OCI-M1 (cell line): ENCODE measurements at places on chromosomes 7 and 10.

GRCh38 chr10:100645613-100646392 is 99.6 kb upstream of the PAX2 start:
- no peak for DNase-seq

- no peak for DNase-seq
These were observed 94.9 kb downstream of the NPSR1 start for GRCh38 chr7:34752929-34753328.

GRCh38 chr10:69416695-69417094 is at the start of gene TACR2:
Gene TACR2, minus strand, starts transcription at chr10:69416918. Its CDS starts 595 bp downstream, at chr10:69416323.
- no peak for DNase-seq

- no peak for DNase-seq
These were observed 50.7 kb downstream of the PDGFA start for GRCh38 chr7:468681-469562.

- no peak for DNase-seq
These were observed 14.1 kb upstream of the MYPN start for GRCh38 chr10:68095153-68095552.

- DNase-seq: no peak
These were observed 22.3 kb upstream of the XPNPEP1 start for GRCh38 chr10:109945473-109946177.

GRCh38 chr7:138286846-138287245 is 173.2 kb upstream of the TRIM24 start:
- DNase-seq: no peak

DNA sequence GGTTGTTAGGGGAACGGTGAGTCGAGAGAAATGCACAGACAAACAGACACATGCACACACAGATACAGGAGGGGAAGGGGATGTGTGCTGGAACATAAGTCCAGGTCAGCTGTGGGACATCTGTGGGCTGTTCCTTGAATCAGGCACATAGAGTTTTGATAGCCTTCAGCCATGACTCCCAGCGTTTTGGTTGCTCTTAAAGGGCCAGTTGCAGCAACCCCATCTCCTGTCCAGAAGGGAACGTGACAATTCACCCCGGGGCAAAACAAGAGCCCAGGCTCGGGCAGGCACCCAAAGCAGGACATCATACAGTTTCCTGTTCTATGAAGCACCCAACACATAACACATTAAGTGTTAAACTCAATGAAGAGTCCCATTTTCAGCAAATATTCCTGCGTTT is 9.6 kb downstream of the INSYN2A start:
- DNase-seq: no peak

- no peak for DNase-seq
These were observed 66.2 kb downstream of the VPS41 start for GRCh38 chr7:38842746-38843145.

DNA sequence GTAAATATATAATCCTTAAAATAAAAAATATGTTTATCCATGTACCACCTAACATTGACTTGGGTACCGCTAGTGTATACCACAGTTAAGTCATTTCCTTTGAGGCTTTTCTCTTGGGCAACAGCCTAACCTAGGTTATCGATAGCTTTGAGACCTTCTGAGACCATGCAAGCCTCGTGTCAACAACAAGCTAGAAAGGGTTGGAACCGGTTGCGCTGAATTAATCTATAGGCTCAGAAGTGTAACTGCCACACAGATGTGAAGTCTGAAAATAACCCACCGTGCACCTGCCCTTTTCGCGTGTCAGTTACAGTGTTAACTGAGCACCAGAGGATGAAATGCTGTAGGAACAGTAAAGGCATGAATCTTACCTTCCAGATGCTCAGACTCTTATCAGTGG is 59.8 kb downstream of the ARID5B start:
- DNase-seq: no peak

- DNase-seq: no peak
These were observed 2.2 kb downstream of the MRPS17 start for GRCh38 chr7:55953707-55954475.

DNA sequence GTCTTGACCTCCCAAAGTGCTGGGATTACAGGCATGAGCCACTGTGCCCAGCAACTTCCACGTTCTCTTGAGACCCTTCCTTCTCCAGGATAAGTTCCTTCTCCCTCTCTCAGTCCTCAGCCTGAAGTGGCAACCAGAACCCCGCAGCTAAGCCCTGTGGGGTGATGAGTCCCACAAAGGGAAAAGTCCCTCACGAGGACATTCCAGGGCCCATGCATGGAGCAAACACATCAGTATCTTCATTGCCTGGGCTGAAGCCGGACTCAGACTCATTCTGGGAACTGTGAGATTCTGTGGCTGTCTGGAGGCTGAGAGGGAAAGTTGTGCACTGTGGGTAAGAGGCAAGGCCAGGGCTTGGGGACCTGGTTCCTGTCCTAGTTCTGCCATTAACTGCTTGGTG is 622.9 kb downstream of the GALNT17 start:
- DNase-seq: no peak

GRCh38 chr7:133668296-133669060 is 415.6 kb downstream of the EXOC4 start:
- DNase-seq: no peak

DNA sequence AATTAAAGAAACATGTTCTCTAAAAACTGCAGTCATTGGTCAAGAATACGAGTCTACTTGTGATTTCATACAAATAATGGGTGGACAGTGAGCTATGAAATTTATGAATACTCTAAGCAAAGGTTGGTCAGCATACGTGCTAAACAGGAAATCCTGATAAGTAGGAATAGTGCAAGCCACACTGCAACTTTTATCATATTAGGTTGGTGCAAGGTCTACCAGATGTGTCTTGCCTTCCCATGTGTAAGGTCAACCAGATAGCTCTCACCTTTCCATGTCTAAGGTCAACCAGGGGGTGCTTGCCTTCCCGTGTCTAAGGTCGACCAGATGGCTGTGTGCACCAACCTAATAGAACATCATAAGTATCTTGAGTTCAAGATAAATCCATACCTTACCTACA is 2.0 kb upstream of the ITGB1 start:
- DNase-seq: peak; percentile 70

DNA sequence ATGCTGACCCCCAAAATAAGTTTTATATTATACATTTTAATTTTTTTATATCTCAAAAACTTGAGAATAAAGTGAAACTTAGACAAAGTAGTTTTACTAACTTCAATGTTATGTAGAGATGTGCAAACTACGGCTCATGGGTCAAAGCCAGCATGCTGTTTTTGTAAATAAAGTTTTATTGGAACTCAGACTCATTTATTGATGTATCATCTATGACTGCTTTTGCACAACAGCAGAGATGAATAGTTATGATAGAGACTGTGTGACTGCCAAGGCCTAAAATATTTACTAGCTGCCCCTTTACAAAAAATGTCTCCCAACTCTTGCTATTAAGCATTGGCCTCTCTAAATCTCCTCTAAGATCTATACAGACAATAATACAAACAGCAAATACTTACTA is 12.4 kb downstream of the MTPN start:
- peak; percentile 15 for DNase-seq

- DNase-seq: no peak
These were observed 351.9 kb downstream of the CXCL12 start for GRCh38 chr10:44033008-44033407.

- DNase-seq: no peak
These were observed 72.6 kb downstream of the SHH start for GRCh38 chr7:155739538-155740143.

DNA sequence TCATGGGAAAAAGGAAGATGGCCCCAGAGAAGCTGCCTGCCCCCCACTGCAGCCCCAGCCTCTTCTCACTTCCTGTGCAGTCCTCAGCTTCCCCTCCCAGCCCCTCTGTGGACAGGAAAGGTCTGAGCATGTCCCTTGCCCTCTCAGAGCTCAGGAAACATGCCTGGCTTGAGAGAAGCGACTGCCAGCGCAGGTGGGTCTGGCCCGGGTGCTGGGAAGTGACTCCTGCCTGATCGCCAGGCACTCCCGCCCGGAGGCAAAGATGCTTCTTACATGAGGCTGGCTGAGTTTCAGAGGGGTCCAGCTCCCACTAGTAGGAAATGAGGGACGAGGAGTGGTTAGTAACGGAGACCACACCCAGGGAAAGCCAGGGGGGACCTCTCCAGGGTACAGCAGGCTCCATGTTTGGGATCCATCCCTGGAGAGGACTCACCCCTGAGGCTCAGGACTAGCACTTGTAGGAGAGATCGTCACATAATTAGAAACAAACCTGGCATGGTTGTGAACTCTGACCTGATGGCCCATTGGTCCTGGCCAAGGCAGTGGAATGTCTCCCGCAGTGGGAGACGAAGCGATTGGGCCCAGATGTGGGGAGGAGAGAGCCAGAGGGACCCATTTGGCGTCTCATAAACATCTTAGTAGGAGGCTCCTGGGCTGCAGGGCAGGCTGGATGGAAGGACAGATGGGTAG is 12.3 kb downstream of the ELN start:
- DNase-seq: no peak

DNA sequence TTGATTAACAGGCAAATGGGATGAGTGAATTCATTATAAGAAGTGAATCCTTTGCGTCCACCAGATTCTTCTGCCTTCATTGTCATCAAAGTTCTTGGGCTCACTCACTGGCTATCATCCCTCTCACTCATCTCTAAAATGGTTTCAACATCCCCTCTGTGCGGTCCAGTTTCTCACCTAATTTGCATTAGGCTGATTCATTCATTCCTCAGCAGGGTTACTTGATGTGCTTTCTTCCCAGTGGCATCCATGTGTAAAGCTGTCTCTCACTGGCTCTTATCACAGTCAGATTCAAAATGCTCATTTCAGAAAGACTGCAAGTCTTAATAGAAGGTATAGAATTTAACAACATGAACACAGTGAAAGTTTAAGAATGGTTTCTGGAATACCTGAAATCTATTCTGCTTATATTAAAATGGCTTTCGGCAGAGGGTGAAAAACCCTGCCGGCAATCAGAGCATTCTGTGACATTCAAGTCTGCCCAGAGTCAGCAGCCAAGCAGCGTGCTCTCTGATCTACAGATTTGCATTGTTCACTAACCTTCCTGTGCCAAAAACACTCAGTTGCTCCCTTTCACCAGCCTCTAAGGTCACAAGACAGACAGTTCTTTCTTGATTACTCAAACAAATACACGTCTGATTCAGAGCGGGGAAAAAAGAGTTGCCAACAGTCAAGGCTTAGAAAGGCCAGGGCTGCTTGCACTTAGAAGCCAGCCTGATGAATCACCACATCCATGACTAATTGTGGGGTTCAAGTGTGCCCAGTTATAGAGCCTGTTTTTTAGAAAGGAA is 106.7 kb downstream of the TES start:
- no peak for DNase-seq

DNA sequence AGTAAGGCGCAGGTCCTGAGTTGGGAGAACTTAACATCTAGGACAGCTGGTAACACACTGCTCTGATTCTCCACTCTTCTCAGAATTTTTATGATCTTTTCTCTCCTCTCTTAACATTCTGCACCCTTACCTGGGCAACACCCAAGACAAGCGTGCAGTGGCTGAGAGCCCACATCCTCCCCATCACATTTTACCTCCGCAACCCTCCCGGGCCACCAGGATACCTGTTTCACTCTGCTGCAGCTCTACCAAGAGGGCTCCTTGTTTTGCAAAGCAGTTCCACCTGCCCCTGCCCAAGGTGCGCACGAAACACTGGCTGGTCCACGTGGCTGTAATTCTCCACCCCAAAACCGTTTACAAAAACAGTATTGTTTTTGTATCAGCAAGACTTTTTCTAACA is 81.5 kb downstream of the ITIH5 start:
- no peak for DNase-seq

DNA sequence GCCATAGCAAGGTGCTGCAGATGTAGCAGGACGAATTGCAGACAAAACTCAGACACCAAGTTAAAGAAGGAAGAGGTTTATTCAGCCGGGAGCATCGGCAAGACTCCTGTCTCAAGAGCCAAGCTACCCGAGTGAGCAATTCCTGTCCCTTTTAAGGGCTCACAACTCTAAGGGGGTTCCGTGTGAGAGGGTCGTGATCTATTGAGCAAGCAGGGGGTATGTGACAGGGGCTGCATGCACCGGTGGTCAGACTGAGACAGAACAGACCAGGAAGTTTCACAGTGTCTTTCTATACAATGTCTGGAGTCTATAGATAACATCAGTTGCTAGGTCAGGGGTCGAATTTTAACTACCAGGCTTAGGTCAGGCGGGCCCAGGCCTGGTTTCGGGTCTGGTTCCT is 222.0 kb upstream of the C7orf33 start:
- DNase-seq: no peak

DNA sequence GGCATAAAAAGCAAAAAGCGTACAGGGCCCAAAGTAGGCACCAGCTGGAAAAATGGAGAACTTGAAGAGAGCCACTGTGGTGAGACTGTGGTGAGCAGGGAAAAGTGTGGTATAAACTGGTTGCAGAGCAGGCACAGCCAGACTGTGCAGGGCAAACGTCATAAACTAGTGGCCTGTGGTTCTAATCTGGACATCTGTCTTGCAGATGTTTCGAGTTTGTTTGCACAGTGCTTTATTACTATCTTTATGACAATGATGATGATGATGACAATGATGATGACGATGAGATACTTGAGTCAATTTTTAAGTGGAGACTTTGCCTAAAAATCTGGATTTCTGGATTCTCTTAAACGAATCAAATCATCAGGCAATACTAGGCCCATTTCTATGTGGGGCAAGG is 45.7 kb downstream of the SEMA3C start:
- no peak for DNase-seq

DNA sequence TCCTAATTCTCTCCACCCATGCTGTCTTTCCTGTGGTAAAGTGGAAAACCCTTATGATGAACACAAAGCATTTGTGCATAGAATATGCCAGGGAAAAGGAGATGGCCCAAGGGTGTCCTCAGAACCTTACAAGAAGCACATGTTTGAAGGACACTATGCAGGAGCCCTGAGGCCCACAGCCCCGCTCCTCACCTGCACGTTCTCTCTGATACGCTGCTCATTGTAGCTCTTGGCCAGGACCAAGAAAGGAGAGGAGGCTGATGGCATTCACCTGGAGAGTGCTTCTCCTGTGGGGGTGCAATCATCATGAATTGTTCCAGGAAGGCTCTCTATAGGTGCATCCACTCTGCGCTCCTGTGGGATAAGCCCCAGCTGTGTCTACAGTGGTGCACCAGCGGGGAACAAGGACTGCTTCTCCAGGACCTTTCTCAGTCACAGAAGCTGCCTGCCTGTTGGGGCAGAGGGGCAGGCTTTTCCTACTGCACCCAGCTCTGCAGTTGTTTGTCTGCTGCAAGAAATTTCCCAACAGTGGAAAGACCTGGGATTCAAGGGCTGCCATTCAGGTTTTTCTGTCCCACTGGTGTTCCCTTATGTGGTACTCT is 19.9 kb downstream of the AKR1C2 start:
- no peak for DNase-seq

- DNase-seq: no peak
These were observed 98.4 kb downstream of the RGS10 start for GRCh38 chr10:119443970-119444660.

DNA sequence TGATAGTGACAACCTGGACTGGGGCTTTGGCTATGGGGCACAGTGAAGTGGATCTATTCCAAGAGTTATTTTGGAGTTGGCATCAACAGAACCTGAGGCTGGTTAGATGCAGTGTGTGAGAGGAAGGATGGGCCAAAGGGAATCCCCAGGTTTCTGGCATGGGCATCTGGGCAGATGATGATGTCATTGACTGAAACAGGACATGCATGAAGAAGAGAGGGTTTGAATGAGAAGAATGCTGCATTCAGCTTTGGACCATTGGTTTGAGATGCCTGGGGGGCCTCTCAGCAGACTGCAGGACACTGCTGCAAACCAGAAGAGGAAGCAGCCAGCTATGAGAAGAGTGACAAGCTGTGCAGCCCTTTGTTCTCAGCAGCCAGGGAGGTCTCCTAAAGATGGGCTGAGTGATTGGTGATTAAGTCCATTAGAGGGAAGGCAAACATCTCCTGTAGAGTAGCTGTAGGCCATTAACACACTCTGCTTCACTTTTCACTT is 23.1 kb upstream of the PIK3CG start:
- DNase-seq: no peak
